ENCODE measurements at places on chromosomes 11 and 22.

DNA sequence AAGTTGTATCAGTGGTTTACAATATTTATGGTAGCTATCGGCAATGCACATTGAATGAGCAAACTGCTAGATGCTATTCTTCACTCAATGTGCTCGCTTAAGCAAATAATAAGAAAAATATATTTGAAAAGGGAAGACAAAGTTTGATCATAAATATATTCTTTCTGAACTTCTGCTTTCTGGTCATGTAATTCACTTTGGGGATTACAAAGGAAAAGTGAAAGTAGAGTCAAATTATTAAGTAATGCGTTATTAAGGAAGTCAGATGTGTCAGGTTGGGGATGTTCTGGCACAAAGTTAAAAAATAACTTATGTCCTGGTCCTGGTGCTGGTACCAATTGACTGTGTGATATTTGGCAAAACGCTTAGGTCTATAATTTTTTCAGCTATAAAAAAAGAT is 98.0 kb upstream of the TRIM77 start:
- no peak for DNase-seq

DNA sequence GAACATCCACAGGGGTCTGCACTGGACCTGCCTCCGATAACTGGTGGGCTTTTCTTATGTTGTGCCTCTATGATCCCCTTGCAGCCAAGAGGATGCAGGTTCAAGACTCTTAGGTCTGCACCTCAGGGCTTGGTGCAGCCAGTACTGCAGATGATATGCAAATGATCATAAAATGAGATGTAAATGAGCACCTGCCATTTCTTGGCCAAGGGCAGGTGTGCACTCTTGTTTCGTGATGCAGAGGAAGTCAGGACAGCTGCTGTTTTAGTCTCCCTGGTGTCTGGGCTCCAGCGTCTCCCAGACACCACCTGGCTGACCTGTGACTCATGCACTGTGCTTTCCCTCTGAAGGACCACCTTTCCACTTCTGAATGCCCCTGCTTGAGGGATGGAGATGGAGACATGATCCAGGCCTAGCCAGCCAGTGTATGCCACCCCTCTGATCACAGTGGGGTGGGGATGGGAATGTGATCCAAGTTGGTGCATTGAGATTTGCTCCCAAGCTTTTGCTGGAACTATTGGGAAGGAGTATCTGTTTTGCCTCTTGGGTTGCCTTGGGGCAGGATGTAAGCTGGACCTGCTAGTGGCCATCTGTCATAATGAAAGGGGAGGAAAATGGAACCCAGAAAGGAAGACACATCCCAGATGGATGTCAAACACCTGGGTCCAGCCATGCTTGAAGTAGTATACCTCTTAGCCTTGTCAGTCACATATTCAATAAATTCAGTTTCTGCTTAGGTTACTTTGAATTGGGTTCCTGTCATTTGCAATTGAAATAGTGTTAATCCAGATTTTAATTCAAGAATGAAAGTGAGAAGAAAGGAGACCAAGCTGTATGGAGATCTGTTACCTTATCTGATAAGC is 3.3 kb upstream of the KCNJ11 start:
- peak; percentile 47 for DNase-seq

DNA sequence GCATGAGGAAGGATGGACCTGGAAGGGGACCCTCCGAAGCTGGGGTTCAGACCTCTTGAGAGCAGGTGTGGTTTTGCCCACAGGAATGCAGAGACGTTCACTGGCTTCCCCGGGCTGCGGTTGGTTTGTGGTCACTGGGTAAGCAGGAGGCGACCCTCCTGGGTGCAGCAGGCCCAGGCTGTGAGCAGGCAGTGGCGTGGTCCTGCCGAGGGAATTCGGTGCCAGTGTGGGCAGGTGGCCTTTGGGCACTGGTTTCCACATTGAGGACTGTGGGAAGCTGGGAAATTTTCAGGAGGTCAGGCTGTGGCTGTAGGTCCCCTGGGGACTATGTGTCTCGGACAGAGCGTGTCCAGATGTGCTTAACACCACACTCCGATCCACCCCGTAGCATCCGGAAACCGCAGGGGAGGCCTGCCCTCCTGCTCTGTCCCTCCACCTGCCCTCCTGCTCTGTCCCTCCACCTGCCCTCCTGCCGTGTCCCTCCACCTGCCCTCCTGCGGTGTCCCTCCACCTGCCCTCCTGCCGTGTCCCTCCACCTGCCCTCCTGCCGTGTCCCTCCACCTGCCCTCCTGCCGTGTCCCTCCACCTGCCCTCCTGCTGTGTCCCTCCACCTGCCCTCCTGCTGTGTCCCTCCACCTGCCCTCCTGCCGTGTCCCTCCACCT is 27.5 kb downstream of the TPCN2 start:
- no peak for DNase-seq

GRCh38 chr11:69259096-69259495 is 34.9 kb upstream of the MYEOV start:
- no peak for DNase-seq

DNA sequence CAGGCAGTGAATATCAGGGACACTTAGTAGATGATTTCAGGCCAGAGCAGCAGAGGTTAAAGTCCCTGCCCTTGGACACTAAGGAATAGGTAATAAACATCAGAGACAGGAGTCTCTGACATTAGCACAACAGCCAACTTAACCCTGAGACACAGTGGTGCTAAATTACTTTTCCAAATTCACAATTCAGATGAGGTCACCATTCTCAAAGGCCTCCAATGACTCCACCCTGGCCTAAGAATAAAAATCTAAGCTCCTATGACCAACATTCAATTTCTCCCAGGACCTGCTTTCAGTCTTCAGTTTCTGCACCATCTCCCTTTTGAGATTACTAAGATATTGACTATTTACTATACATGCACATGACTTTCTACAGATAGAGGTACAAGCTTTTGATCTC is 42.0 kb downstream of the BLID start:
- DNase-seq = no peak

GRCh38 chr11:46079662-46080061 is 41.6 kb downstream of the PHF21A start:
- no peak for DNase-seq

DNA sequence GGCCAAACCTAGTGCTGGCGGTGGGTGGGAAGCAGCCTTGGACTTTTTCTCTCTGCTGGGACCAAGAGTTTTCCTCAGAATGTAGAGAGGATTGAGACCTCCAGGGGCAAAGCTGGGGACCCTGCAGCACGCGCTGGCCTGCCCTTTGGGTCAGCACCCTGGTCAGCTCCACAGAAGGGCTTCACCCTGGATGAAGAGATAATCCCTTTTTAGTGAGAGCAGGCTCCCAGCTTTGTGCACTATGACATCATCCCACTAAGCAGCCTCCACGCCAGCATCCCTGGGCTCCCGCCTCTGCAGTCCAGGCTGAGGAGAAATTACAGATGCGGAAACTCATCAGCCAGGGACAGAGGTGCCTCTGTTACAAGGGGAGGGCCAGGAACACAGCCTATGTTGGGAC is 23.5 kb downstream of the DRICH1 start:
- DNase-seq = no peak

GRCh38 chr11:124012697-124013096 is at the start of gene OR10G4:
OR10G4 (plus strand) TSS chr11:124012997; CDS start chr11:124015575, 2,578 bp downstream.
- no peak for DNase-seq

DNA sequence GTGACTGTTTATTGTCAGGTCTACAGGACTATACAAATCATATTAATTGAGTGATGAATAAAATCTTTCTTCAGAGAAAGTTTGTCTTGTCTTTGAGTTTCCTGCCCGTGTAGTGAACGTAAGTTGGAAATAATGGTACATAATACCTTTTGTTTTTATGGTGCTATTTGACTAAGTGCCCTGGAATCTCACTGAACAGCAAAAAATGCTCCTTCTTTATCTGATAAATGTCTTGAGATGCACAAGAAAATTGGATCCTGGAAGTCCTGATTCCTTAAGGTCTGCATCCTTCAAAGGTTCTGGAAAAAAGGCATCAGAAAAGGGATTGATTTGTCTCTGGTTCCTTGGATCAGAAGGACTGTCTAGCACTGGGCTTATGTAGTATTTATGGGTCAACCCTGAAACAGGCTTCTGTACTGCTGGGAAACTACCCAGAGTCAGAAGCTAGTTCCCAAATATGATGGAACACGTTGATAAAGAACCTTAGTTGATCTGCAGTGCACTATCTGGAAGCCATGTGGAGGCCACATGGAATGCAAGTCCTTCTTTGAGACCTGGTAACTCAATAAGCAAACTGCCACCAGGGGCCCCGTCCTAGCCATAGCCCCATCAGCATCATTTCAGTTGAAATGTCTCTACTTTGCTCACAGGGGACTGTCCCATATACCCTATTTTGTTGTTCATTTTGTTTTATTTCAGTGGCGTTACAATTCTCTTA is 100.6 kb upstream of the CD44 start:
- no peak for DNase-seq

DNA sequence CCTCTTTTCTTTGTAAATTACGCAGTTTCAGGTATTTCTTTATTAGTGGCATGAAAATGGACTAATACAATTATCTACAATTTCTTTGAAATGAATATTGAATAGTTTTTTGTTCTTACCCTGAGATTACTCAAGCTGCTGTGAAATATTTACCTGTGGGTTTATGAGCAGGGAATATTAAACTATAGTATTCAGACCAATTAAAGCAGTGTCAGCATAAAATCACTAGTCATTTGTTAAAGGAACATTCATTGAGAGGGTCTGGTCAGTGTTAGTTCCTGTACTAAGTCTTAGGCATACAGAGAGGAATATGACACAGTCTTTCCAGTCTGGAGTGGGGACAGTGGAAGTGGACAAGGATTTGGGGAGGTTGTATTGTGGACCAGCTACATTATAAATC is 646.2 kb upstream of the ANO5 start:
- DNase-seq = no peak

DNA sequence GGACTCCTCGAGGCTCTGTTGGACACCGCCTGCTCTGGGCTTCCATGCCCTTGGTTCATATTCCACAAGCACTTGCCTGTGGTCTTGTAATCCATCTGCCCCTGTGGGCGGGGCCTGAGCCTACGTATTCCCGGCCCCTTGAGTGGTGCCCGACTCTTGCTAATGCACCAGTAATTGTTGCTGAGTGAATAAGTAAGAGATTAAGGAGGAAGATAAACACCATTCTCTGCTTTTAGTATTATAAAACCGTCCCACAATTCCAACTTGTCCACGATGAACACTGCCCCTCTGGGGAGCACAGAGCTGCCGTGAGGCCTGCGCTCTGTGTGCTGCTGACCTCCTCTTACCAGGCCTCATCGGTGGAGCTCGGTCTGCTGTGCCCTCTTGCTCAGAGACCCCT is 50.3 kb downstream of the MICAL2 start:
- peak; percentile 82 for DNase-seq

GRCh38 chr11:70091638-70092037 is 13.5 kb downstream of the ANO1 start:
- no peak for DNase-seq

GRCh38 chr11:121105481-121106195 is 4.6 kb downstream of the TECTA start:
- DNase-seq = no peak

DNA sequence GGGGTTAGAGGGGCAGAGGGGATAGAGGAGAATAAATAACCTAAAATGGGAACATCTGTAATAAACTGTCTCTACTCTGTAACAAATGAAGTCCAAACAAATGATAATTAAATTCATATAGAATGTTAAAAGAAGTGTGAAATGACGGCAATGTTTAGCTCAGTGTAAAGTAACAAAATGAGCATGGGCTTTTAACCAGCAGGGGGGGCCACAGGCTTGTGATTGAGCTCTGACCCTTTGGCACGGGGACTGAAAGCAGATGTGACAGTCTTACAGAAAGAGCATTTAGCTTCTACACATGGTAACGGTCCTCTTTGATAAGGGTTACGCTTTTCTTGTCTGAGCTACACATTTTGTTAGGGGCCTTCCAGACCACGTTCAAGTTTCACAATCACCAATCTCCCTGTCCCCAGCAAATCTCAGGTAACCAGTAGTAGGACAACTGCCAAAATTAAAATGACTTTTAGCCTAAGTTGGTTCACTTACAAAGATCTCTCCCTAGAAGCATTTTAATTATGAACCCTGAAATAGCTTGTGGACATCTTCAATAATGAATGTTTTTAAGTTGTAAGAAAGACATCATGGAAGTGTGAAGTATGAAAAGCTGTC is 262.5 kb downstream of the DCDC1 start:
- DNase-seq = peak; percentile 22
